ENCODE measurements at places on chromosomes 1 and 21.

DNA sequence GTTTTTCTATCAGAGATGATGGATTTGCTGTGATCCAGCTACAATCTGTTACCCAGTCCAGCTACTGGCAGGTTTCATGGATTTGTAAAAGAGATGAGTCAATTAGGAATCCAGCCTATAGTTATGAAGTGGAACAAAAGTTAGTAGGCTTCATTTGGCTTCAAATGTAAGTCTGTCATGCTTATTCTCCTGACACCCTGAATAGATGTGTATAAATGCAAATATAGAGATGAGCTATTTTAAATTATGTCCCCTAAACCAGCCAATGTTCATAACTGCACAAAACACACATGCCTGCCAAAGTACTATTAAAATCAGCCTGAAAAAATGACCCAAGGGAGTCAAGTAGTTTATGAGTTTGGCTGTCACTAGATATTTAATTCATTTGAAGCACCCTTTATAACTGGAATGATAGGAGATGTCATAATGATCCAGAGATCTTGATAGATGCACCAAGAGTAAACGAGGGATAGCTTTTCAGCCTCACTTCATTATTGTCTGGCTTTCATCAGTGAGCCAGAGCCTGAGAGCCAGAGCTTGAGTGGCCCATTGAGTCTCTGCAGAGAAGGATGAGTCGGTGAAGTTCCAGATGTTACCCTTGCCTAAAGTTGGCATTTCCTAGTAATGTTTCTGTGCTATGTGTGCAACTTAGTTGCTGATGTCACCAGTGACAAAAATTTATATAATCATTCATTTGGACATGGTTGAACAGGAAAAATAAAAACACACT, 11.8 kb upstream of the NTMT2 start:
- no peak for DNase-seq

DNA sequence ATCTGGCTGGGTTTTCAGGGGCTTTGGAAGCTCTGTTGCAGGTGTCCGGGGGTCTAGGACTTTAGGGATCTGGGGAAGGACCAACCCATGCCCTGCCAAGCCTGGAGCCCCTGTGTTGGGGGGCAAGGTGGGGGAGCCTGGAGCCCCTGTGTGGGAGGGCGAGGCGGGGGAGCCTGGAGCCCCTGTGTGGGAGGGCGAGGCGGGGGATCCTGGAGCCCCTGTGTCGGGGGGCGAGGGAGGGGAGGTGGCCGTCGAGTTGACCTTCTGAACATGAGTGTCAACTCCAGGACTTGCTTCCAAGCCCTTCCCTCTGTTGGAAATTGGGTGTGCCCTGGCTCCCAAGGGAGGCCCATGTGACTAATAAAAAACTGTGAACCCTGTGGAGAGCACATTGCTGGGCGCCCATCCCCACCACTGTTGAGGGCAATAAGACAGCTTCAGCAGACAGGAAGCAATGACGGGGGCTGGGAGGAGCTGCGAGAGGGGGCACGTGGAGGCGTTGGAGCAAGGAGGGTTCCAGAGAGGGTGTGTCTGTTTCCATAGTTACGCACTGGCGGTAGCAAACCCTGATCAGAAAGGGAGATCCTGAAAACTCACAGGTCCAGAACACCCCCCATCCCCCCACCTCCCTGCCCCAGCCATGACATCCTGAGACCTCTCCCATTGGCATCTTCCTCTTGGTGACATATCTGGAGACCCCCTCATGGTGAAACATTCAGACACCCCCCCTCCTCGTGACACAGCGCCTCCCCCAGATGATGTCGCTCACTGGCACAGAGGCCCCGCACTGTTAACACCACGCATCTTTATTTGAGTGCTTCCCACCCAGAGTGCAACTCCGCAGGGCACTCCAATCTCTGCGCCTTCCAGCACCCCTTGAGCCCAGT, 8.4 kb downstream of the MYBPH start:
- DNase-seq: no peak

DNA sequence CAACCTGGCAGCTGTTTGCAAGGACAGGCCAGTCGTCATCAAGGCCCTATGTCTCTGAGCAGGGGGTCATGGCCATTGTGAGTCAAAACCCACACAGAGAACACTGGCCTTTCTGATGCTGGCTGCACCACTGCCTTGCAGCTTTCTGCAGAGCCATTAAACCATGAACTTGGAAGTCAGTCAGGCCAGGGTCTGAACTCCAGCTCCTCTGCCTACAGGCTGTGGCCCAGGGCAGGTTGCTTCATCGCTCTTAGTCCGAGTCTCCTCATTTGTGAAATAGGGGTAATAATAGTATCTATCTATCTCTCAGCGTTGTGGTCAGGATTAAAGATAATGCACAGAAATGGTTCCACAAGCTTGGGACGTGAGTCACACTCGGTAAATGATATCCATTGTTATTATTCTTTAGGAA, 35.8 kb upstream of the HIVEP3 start:
- no peak for DNase-seq

DNA sequence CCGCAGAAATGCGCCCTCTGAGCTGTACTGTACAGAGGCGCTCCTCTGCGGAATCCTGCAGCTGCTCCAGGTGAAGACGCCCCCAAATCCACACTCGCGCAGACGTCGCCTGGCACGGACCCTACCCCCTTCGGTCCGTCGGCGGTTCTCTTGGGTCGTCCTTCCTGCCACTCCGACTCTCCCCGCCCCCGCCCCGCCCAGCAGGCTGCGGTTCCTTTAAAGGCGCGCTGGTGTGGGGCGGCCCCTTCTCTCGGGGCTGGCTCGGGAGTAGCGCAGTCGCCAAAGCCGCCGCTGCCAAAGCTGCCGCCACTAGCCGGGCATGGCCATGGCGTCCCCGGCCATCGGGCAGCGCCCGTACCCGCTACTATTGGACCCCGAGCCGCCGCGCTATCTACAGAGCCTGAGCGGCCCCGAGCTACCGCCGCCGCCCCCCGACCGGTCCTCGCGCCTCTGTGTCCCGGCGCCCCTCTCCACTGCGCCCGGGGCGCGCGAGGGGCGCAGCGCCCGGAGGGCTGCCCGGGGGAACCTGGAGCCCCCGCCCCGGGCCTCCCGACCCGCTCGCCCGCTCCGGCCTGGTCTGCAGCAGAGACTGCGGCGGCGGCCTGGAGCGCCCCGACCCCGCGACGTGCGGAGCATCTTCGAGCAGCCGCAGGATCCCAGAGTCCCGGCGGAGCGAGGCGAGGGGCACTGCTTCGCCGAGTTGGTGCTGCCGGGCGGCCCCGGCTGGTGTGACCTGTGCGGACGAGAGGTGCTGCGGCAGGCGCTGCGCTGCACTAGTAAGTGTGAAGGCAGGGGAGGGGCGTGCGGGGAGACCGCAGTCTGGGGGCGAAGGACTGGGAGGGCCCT, at the start of gene RASSF5:
Gene RASSF5 (plus strand): TSS at position 248 of the 846 bp plus-strand sequence. CDS start 72 bp downstream, at position 320.
- DNase-seq: peak; percentile 66

GRCh38 chr1:204241050-204241449, 27.3 kb upstream of the GOLT1A start:
- DNase-seq: no peak

- no peak for DNase-seq
These were observed 22.4 kb downstream of the ASH1L start for GRCh38 chr1:155540000-155540874.

DNA sequence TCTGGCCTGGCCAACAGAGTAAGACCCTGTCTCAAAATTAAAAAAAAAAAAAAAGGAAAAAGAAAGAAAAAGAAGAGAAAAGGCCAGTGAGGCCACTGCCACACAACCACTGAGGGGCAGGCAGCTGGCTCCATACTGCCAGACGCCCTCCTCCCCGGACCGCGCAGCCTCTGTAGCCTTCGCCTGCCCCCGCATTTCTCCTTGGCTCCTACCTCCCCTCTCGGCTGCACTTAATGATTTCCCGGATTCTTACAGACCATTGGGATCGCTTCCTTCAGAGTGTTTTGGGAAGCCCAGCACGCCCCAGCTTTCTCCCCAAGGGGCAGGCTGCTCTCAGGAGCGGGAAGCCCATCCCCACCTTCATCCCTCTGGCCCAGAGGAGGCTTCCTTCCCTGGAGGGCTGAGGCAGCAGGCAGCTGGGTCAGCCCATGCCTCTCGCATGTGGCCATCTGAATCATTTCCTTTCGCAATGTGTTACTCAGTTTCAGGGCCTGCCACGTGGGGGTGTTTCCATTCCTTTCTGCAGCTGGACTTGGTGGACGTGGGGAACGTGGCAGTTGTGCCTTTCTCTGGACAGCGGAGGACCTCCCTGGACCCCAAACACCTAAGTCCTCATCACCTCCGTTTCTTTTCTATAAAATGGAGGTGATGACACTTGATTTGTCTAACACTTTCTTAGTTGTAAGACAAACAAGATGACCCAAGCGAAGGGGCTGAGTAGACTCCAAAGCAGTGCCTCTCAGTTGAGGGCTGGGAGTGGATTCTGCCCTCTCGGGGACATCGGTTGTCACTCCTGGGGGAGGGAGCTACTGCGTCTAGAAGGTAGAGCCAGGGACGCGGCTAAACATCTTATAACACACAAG, 2.3 kb downstream of the SLC2A5 start:
- DNase-seq: no peak

DNA sequence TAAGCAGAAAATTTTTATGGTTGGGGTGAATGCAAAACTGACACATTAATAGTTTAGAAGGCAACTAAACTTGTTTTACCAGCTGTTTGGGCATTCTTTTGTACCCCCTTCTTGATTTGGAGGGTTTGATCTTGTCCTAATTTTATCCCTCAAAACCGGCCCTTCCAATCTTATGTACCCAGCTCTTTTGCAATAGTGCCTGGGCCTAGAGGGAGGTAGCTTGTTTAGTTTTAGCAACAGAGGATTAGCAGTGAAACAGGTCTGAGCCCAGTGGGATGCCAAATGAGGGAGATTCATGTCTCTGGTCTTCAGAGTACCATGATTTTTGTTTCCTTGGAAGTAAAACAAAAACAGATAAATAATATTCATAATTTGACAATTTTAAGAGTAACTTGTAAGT, 45.1 kb downstream of the CRP start:
- no peak for DNase-seq

GRCh38 chr1:63799820-63800219, 26.0 kb downstream of the ROR1 start:
- no peak for DNase-seq

GRCh38 chr1:24301785-24302175, 17.4 kb upstream of the GRHL3 start:
- DNase-seq: no peak

All from stimulated activated CD4-positive, alpha-beta T cell treated with anti-CD3 and anti-CD28 coated beads, TNF-alpha, amount 100 ng/mL, for 48 hours (primary cell).